ENCODE measurements at places on chromosomes 1 and 21. TPM values are rescaled to one million over a fixed set of nuclear protein-coding genes. Genes with fewer than 3 reads are reported as not detected.

The SYPL2 gene
- total RNA-seq = not detected

- H3K36me3 ChIP-seq = no peaks in the 10 kb centered on the region
- DNase-seq = no peak
- H3K27me3 ChIP-seq = no peaks in the 10 kb centered on the region
- no peaks in the 10 kb centered on the region for H3K4me1 ChIP-seq
Observed at GRCh38 chr1:218778257-218779126, 395.2 kb upstream of the LYPLAL1 start.

- H3K27me3 ChIP-seq = no peaks in the 10 kb centered on the region
- DNase-seq = peak; percentile 49
- no peaks in the 10 kb centered on the region for H3K36me3 ChIP-seq
- peaks cover 11% of the 10 kb centered on the region for H3K4me1 ChIP-seq
- H3K4me3 ChIP-seq = no peak overlapping the region
- H3K27ac ChIP-seq = peak overlapping the region; percentile 56
Observed at GRCh38 chr21:18460979-18461378, 57.4 kb upstream of the TMPRSS15 start.

The CRB1 gene
- not detected for total RNA-seq

- no peaks in the 10 kb centered on the region for H3K36me3 ChIP-seq
- no peaks in the 10 kb centered on the region for H3K27me3 ChIP-seq
- no peak for DNase-seq
Observed at GRCh38 chr1:157034137-157034800, 11.3 kb downstream of the ARHGEF11 start.

GRCh38 chr1:30756545-30757351 lies 826 bp downstream of the LAPTM5 start:
- peak overlapping the region; percentile 99 for H3K27ac ChIP-seq
- H3K27me3 ChIP-seq = no peaks in the 10 kb centered on the region
- peaks cover 95% of the 10 kb centered on the region for H3K4me1 ChIP-seq
- peak overlapping the region; percentile 71 for H3K4me3 ChIP-seq
- H3K36me3 ChIP-seq = no peaks in the 10 kb centered on the region

The PLEKHM2 gene
- 60.5 TPM for total RNA-seq

The AMPD1 gene
- total RNA-seq = not detected

DNA sequence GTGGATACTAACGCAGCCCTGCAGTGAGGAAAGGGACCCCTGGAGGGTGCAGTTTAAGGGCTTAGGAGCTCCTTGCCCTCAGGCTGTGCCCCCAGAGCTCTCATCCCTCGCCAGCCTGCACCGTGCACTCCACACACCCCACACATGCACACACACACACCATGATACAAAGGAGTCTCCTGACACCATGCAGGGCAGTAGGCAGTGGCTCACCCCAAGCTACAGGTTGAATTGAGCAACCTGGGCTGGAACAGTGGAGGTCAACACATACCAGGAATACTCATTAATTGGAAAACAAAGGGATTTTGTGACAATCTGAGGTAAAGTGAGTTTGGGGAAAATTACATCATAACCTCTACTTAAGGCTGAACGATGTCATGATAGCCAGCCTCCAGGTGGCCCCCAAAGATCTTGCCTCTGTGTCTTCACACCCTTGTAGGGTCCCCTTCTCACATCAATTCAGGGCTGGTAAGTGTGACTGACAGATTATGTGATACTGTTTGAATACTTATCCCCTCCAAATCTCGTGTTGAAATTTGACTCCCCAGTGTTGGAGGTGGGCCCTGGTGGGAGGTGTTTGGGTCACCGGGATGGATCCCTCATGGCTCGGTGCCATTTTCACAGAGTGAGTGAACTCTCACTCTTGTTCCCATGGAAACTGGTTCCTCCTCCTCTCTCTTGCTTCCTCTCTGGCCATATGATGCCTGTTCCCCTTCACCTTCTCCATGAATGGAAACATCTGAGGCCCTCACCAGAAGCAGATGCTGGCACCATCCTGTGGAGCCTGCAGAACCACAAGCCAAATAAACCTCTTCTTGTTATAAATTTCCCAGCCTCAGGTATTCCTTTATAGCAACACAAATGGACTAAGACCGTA lies 111.0 kb upstream of the RAB4A start:
- no peak for DNase-seq
- H3K27ac ChIP-seq = no peak overlapping the region
- peaks cover 7% of the 10 kb centered on the region for H3K4me1 ChIP-seq
- H3K4me3 ChIP-seq = no peak overlapping the region
- H3K36me3 ChIP-seq = no peaks in the 10 kb centered on the region
- H3K27me3 ChIP-seq = no peaks in the 10 kb centered on the region

GRCh38 chr1:53652441-53653199 lies 86.3 kb downstream of the GLIS1 start:
- no peaks in the 10 kb centered on the region for H3K27me3 ChIP-seq
- H3K4me1 ChIP-seq = no peaks in the 10 kb centered on the region
- no peaks in the 10 kb centered on the region for H3K36me3 ChIP-seq

The TMIGD3 gene
- total RNA-seq = not detected

The C4BPA gene
- not detected for total RNA-seq

Measured in Karpas-422 (cell line).